Epithelial cell of proximal tubule (primary cell): ENCODE measurements at places on chromosomes 2 and 18.

DNA sequence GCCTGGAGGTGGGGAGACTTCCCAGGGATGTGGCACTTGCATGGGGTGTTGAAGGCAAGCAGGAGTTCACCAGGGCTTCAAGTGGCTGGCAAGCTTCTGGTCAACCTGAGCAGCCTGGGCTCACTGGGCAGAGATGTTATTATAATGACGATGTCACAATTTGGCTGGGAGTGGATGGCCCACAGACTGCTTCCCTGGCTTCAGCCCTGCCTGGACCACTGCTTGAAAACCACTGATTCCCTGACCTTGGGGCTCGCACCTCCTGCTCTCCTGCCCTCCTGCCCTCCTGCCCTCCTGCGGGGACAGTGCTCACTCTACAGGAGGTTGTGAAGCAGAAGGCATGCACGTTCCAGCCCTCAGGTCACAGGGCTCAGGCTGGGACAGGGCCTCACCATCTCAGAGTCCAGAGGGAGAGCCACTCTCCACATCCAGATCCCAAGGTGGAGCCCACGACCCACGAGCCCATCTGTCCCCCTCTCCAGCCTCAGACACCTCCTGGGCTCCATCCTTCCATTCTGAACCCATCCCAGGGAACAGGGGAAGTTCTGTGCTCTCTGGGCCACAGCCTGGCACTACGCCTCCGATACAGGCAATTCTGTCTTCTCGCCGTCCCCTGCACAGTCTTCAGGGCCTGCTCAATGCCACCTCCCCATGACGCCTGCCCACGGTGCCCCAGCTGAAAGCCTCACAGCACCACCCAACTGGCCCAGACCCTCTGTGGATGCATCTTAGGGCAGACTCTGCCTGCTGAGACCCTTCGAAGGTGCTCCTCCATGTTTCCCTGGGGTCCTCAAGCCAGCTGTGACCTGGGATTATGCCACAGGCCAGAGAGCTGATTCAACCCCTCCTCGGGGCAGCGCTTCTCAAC lies 241.6 kb upstream of the RAB6C start:
- no peak for DNase-seq

DNA sequence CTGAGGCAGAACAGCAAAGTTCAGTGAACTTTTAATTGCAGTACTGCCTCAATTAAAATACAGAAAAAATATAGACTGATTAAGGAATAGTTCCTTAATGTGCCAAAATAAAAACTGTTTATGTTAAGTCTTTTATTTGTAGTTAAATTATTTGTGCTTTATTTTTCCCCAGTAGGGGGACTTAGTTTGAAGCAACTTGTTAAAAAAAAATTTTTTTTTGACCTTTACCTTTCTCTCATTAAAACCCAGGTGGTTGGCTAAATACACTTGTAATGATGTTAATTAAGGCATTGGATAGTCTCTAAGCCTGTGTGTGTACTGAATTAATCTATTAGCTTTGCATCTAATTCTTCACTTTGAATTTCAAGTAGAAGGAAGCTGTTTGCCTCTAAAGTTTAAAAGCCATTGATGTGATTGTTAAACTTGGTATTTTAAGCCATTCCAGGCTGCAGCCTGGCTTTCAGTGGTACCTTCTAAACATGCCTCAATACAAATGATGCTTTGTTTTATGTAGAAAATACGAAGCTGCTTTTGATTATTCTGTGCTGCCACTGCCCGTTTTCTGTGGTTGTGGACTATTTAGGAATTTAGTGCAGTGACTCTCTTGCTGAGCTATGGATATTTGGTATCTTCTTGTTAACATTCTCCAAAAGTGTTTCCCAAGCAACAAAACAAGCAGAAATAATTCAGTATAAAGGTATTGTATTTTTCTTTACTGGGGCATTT lies 102.9 kb downstream of the TANC1 start:
- no peak for DNase-seq

- no peak for DNase-seq
Measured at GRCh38 chr18:13369353-13369752, 150.8 kb downstream of the LDLRAD4 start.

DNA sequence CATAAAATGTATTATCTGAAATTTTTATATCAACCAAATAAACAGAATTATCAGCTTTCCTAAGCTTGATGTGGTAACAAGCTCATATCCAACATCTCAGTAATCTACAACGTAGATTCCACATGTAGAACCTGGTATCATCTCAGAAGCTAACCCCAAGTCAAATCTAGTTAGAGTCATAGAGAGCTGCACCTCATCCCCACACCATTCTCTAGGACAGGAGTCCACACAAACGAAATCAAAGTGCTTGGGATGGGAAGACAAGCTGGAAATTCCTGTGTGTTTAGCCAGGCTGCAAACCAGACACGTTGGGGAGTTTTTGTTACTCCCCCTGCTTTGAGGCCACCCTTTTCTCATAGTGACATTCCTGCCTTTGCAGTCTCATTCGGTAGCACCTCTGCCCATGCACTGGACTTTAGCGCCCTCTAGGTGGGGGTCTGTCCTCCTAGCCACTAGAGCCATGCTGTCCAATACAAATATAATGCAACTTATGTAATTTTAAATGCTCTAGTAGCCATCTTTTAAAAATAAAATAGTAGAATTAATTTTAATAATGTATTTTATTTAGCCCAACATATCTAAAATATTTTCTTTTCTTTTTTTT lies 28.1 kb upstream of the SATB2 start:
- DNase-seq: no peak

DNA sequence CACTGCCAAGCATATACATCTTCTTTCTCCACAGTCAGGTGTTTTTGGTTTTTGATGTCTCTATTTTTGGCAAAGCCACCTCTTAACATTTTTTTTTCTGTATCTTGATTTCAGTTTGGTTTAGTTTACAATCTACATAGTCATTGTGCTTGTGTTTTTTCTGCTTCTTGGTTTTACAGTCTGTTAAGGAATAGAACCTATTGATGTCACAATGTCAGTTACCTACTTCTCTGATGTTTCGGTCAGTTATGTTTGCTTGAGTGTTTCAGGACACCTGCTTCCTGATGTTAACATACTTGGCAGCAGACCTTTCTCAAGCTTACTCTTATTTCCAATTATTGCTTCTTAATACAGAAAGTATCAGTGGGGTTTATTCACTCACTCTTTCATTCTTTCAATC lies 253.3 kb downstream of the SPAG16 start:
- DNase-seq: no peak

- no peak for DNase-seq
Measured at GRCh38 chr18:23545247-23545789, 41.0 kb downstream of the NPC1 start.

DNA sequence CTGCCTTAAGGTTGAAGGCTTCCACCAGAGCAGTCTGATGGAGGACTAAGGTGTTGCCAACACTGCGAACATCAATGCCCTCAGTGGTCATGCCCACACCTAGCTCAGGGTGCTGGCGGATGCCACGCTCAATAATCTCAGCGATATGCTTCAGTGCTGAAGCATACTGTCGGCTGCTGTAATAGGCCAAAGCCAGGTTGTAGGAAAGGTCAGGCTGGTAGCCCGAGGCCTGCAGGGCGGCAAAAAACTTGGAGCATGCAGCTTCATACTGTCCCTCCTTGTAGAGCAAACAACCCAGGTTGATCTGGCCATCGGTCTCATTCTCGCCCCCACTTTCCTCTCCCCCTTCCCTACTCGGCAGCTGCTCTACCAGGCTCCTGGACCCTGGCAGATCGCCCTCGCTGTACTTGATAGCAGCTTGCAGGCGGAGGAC lies 159.4 kb downstream of the AGPS start:
- no peak for DNase-seq

DNA sequence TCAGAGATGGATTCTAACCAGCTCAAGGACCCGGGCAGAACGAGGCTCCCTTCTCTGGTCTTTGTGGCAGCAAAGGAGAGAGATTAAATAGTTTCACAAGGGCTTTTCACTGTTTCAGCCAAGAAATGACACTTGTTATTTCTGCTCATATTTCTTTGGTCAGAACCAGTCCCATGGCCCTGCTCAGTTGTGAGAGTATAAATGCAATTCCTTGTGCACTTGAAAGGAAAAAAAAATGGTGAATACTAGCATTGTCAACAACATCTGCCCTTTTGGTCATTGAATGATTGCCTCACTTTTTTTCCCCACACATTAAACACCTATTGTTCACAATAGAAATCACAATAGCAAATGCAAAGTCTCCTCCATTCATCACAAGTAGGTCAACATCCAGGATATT lies 104.4 kb downstream of the RDH14 start:
- no peak for DNase-seq

DNA sequence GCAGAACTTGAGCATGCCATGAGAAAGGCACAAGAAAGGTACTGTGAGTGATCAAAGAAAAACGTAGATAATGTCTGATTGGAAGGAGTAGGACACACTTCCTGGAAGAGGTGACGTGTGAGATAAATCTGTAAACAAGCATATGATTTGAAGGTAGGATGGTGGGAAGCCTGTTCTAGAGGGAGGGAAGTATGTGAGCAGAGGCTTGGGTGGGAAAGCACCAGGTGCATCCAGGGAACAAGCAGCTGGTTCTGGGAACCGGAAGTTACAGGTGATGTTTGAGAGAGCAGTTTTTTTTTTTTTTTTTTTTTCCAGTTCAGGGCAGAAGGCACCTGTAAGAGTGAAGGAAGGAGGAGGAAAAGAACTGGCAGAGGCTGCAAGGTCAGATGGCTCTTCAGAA lies 116.6 kb upstream of the EFEMP1 start:
- DNase-seq: no peak

DNA sequence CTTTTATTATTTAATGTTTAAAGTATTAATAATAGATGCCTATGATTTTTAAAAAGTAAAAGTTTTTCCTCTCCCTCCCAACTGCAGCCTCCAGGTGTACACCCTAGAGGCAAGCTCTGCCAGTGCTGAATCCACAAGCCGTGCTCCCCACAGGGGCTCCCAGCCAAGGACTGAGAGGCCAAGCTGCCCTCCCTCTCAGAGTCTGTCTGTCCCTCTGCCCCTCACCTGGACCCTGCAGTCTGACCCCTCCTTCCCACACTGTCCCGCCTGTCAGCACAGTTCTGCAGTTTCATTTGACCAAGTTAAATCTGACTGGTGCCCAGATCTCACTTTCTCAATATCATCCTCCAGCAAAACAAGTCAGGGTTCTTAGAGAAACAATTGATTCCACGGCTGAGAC lies 14.8 kb upstream of the PROC start:
- no peak for DNase-seq

DNA sequence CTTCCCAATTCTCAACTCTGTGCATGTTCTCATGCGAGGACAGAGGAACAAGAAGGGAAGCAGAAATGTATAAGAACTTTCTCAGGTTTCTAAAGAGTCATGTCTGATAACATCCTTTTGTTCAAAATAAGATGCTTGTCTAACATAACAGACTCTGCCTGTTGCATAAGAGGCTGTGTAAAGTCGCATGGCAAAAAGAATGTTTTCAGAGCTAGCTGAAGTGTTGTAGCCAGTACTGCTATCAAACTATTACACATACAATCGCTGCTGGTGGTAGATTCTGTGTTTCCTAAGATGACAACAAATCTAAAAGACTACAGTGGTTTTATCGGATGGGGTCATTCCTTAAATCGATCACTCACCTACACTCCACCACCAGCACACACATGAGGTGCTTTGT lies 487.5 kb downstream of the IRS1 start:
- DNase-seq: no peak

- no peak for DNase-seq
Measured at GRCh38 chr2:231429152-231429551, 33.6 kb downstream of the B3GNT7 start.

GRCh38 chr2:37857575-37858399 lies 67.3 kb upstream of the RMDN2 start:
- no peak for DNase-seq

DNA sequence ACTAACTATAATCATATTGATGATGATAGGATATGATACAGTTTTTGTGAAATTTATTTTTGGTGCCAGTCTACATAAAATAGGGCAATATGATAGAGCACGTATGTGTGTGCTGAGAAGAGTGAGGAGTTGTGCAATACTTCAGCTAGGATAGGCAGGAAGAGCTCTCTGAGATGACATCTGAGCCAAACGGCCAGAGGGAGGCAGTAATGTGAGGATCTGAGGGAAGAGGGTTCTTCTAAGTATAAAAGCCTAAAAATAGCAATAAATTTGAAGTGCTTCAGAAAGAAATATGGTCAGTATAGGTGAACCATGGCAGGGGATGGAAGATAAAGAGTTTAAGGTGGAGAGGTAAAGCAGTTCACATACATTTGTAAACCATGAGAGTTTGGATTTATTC lies 102.5 kb downstream of the OLA1 start:
- no peak for DNase-seq

DNA sequence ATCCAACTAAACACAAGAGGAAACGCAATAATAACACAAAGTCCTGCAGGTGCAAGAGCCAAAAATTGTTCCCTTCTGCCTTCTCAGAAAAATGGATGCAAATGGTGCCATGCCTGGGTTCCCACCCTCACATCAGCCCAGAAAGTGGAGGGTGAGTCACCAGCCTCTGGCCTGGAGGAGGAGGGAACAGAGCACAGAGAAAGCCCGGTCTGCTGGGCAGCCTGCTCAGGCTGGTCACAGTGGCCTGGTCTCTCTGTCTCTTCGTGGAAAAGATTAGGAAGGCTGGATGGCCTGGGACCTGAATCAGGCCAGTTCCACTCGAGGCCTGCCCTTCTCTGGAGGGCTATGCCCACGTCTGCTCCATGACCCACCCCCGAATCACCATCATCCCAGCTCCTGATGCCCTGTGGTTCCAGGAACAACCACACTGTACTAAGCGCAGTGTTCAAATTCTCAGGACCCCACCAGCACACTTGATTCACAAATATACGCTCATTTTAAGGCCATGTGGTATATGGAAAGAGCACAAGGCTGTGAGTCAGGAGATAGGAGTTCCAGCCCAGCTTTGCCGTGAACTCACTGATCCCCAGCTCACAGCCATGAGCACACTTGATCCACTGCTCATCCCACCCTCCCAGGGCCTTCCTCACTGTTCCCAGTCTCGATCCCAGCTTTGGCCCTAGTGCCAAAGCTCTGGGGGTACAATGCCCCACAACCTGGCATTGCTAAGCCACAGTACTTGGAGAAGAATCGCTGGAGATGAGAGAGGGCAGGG lies 82.1 kb downstream of the ZBTB7C start:
- no peak for DNase-seq

DNA sequence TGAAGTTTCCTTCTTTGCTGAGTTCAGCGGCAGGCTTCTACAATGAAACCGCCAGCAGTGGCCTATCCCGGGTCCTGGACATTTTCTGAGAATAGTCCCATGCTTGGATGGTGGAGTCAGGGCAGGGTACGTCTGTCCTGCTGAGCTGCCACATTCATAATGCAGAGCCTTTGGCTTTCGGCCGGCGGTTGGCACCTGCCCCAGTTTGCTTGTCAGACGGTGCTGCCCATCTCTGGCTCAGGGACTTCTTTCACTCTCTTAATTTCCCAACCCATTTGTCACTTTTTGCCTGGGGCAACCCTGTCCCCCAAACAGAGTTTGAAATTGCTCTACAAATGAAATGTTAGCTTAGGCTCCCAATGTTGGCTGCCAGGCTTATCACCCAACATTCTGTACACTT lies 57.2 kb downstream of the SOX11 start:
- DNase-seq: no peak

- no peak for DNase-seq
Measured at GRCh38 chr2:1870431-1870830, 126.1 kb upstream of the PXDN start.
